ENCODE measurements at places on chromosomes 1 and 21.

- DNase-seq, result no peak
Measured at GRCh38 chr21:14318578-14318977, 64.4 kb downstream of the HSPA13 start.

DNA sequence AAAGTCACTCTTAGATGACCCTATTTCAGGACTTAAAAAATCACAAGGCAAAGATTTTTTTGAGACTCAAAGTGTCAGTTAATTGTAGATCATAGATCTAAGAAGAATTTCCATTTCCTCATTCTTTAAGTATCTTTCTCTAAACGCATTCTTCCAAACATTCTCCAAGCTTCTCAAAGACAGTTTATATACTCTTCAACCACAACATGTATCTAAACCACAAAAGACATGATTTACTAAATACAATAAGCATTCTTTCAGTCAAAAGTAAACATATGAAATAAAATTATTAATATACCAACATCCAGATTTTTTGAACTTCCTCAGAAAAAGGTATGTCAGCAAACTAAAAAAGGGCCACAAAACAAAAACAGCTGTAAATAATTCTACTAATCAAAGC, 24.4 kb downstream of the RC3H1 start:
- DNase-seq, result no peak

- DNase-seq, result peak; percentile 44
Measured at GRCh38 chr1:203625628-203626019, 1.0 kb upstream of the ATP2B4 start.

DNA sequence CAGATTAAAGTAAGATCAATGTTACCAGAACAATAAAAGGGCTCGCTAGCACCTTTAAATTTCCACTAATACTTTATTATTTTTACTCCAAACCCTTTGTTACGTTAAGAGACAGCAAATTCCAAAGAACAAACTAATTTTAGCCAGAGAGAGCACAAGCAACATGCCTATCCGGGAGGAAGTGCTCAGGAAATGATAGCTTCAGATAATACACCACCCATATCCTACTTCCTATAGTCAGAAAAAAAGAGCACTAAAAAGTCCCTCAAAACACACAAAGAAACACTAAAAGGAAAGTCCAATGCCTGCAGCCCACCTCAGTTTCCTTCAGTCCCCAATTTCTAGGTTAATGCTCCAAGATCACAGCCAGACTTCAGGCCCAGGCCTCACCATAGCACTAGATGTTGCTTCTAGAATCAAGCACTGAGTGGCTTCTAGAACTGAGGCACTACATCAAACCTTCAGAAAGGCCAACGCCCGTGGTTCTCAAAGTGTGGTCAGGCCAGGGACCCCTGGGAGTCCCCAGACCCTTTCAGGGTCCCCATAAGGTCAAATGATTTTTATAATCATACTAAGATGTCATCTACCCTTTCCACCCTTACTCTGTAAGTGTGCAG, 142.6 kb downstream of the PSMG1 start:
- DNase-seq, result no peak

DNA sequence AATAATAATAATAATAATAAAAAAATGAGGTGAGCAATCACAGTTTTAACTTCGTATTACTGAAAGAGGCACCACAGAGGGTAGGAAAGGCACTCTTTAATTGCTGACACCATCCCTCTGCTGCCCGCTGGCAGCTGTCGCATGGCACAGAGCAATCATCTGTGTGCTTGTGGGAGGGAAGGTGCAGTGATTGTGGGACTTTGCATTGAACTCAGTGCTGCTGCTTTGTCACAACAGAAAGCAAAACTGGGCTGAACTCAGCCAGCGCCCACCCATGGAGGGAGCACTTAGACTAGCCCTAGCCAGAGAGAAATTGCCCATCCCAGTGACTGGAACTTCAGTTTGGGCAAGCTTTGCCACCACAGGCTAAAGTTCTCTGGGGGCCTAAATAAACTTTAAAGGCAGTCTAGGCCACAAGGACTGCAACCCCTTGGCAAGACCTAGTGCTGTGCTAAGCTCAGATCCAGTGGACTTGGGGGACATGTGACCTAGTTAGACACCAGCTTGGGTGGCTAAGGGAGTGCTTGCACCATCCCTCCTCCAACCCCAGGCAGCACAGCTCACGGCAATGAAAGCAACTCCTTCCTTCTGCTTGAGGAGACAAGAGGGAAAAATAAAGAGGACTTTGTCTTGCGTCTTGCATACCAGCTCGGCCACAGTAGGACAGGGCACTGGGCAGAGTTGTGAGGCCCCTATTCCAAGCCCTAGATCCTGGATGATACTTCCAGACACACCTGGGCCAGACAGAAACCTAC, 59.3 kb downstream of the WDR4 start:
- DNase-seq, result no peak

GRCh38 chr1:24540906-24541710, 14.8 kb upstream of the NCMAP start:
- DNase-seq, result no peak

- DNase-seq, result no peak
Measured at GRCh38 chr1:221356693-221357092, 385.2 kb downstream of the DUSP10 start.

DNA sequence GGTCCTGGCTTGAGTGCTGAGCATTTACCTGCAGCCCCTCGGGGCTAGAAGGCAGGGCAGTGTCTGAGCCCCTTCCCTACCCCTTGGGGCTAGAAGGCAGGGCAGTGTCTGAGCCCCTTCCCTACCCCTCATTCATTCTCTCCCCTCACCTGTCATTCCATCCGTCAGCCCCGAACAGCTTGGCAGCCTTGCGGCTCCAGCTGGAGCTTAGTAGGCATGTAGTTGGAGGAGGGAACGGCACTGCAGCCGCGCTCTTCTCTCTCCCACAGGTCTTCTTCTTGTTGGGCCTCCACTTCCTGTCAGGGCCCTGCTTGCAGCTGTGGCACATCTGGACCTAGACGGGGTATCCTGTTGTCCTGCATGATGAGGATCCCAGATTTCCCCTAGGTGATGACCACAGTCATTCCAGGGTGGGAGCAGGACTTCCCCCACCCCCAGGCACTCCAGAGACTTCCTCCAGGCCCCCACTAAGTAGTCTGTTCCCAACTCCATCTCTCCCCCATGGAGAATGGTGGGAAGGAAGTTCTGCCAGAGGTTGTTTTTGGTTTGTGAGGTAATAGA, 22.2 kb downstream of the MAPKAPK2 start:
- DNase-seq, result no peak

GRCh38 chr1:32180186-32181060, 948 bp downstream of the TXLNA start:
- no peak for DNase-seq
